Fibroblast of villous mesenchyme (primary cell): ENCODE measurements at places on chromosomes 3 and 15.

DNA sequence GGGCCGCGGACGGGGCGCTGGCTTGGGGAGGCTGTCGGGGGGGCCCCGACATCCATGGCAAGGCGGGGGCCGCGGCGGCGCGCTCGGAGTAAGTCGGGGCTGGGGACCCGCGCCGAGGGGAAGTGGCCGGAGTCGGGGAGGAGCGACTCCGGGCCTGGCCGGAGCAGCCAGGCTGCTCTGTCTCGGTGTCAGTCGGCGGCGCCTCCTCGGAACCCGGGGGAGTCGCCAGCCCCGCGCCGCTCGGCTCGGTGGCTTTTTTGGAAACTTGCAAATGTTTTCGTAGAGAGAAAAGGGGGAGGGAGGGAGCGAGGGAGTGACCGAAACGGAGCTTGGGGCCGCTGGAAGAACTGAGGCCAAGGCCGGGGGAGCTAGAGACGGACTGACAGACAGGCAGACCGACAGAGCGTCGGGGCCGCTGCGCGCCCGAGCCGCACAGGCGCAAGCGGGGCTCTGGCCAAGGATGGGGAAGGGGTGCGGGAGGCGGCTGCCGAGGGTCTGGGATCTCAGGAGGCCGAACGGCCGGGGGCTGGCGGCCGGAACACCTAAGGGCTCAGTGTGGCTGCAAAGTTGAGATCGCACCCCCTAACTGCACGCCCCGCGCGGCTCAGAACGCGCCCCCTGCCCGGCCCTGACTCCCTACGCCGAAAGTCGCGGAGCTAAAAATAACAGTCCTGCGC, 5.0 kb downstream of the PTH1R start:
- peak; percentile 40 for DNase-seq

DNA sequence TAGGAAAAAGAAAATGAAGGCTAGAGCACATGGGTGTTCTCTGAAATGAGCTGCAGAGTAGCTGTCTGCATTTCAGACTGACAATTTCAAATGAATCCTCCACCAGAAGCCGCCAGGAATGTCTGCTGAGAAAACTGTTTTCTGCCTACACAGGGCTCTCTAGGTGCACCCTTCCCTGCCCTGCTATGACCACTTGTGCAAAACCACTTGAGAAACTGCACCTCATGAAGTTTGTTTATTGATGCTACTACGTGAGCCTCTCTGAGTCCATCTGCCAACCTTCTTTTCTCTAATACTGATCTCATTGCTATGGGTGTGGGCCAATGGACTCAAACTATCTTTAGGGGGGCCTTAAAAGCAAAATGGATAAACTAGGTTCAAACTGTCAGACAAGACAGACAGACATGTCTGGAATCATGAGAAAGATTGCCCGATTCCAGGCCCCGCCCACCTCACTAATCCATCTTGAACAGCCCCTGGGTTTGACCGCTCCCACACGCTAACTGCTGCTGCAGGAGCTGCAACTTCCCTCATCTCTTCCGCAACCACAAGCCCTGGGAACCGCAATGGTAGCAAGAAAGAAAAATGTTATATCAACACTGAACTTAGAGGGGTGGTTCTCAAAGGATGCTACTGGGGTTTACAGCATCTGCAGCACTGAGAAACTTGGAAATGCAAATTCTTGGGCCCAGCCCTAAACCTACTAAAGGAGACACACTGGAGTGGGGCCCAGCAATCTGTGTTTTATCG, 9.0 kb upstream of the CD47 start:
- peak; percentile 11 for DNase-seq

GRCh38 chr3:143511174-143511879, 336.9 kb downstream of the SLC9A9 start:
- DNase-seq: no peak

- peak; percentile 51 for DNase-seq
Measured at GRCh38 chr3:52471371-52472238, 16.2 kb downstream of the NISCH start.

DNA sequence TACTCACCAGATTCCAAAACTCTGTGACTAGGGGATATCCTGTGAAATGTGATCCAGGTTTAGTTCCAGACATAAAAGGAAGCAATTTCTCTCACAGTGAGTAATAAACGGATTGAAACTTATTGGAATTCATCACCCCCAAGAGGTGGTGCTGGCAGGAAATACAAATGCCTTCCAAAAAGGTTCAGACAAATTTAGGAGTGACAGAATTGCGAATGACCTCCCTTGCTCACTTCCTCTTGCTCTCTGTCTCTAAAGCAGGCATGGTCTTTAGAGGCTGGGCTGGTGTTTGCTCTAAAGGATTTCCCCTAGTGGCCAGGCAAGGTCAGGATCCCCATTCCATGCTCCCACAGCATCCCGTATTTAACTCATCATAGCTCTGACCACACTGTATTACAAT, 449.4 kb upstream of the PPP2R3A start:
- DNase-seq: peak; percentile 7

DNA sequence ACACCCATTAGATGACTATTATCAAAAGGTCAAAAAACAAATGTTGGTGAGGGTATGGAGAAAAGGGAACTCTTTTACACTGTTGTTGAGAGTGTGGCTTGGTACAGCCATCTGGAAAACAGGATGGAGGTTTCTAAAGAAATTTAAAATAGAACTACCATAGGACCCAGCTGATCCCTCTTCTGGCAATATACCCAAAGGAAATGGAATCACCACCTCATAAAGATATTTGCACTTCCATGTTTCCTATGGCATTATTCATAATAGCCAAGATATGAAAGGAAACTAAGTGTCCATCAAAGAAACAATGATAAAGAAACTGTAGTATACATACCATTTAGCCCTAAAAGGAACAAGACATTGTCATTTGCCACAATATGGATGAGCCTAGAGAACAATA, 186.3 kb downstream of the SCAPER start:
- DNase-seq: no peak

GRCh38 chr3:128281056-128281455, 127.8 kb downstream of the EEFSEC start:
- DNase-seq: no peak

GRCh38 chr3:48661501-48662144, 1.1 kb downstream of the CELSR3 start:
- peak; percentile 71 for DNase-seq

GRCh38 chr3:81989758-81990157, 228.3 kb upstream of the GBE1 start:
- DNase-seq: no peak

DNA sequence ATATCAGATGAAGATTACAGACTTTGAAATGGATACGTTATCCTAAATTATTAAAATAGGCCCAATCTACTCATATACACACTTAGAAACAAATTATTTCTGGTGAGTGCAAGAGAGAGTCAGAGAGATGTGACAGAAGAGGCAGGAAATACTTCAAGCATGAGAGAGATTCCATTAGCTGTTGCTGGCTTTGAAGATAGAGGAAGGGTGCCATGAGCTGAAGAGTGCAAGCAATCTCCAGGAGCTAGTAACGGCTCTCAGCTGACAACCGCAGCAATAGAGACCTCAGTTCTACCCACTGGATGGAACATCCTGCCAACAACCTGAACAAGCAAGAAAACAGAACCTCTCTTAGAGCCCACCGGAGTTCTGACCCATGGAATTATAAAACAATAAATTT, 270.7 kb upstream of the SLITRK3 start:
- DNase-seq: no peak

- DNase-seq: no peak
Measured at GRCh38 chr3:126431103-126431534, 36.4 kb downstream of the CFAP100 start.

- no peak for DNase-seq
Measured at GRCh38 chr3:46702246-46703012, 1.2 kb downstream of the TMIE start.

GRCh38 chr3:8509961-8510360, 8.3 kb downstream of the LMCD1 start:
- peak; percentile 91 for DNase-seq

GRCh38 chr3:123372686-123373473, 76.0 kb downstream of the ADCY5 start:
- no peak for DNase-seq

DNA sequence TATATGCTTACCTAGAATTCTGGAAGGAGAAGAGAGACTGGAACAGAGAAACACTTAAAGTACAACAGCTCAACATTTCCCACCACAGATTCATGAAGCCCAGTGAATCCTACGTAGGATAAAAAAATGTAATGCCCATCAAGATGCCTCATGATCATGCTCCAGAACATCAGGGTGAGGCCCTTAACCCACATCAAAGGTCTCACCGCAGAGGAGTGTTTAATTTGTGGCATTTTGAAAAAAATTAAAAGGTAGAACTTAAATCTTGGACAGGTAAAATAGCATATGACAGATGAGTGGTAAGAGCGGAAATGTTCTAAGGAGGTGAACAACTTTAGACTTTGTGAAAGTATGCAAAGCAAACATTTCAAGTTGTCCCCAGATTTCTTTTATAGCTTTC, 9.7 kb upstream of the SLC6A20 start:
- DNase-seq: no peak

GRCh38 chr15:75203908-75204263, 2.2 kb downstream of the C15orf39 start:
- peak; percentile 14 for DNase-seq

GRCh38 chr3:122890720-122891220, 95.9 kb downstream of the SLC49A4 start:
- no peak for DNase-seq

GRCh38 chr3:192675958-192676649, 51.2 kb downstream of the FGF12 start:
- no peak for DNase-seq

DNA sequence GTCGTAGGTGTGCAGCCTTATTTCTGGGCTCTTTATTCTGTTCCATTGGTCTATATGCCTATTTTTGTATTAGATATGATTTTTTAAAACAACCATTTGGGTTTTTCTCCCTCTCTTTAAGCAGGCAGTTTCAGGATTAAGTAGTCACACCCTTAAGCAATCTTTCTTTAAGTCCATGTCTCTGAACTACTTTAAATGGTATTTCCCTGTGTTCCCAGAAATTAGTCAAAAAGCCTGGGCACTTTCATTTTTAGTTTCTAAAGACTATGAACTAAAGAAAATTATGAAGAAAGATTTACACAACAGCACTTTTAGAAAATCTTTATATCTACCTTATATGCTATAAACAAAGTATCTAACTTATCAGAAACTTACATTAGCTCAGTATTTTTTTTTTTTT, 110.3 kb downstream of the FAIM start:
- no peak for DNase-seq

DNA sequence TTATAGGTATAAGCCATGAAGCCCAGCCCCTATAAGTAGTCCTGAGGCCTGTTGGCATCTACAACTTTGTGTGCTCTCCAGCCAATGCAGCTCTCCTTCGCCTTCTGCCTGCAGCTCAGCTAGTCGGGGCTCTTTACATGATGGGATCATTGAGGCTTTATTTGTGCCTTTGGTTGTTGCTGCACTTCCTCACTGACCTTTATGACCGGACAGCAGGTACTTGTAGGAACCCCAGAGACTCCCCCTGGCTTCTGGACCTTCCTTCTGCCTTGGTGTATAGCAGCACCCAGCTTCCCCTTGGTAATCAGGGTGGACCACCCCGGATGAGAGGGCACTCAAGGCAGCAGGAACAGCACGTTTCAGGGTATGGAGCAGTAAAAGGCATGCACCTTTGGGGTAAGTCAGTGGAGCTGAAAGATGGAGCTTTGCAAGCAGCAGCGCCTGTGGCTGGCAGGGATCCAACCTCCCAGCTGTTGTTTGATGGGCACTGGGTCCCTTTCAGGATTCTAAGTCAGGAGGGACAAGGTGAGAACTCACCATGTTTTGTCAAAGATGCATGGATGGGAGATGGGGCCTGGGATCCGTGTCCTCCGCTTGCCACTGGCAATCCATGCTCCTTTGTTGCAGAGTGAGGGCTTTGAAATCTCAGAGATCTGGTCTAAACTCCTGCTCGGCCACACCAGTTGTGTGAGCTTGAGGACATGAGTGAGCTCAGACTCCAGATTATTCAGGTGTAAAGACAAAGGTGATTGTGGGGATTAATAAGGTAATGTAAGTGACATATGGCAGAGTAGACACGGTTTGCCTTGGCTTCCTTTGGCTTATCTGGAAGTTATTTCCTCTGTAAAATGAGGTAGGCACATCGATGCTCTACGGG, 65.1 kb upstream of the KLF13 start:
- DNase-seq: no peak

- DNase-seq: no peak
Measured at GRCh38 chr3:45688194-45688881, 858 bp upstream of the SACM1L start.

GRCh38 chr3:107142786-107143575, 234.3 kb upstream of the CCDC54 start:
- DNase-seq: no peak

GRCh38 chr3:78906245-78906644, 861.6 kb downstream of the ROBO1 start:
- no peak for DNase-seq

GRCh38 chr3:136882571-136882970, 20.6 kb downstream of the NCK1 start:
- DNase-seq: no peak

DNA sequence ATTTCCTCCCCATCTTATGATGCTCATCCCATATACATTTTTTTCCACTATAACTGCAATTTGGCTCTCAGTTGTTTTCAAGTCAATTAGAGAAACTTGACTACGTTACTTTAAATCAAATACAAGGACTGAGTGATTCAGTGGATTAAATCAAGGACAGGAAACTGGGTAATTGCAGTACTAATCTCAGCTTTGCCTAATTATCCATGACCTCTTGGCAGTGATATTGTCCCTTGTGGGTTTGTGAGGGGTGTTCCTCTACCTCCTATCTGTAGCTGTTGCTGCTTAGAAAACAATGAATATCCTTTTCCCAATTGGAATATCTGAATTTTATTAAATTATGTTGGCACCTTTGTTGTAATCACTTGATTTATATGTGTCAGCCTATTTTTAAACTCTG, 79.4 kb downstream of the ZPLD1 start:
- no peak for DNase-seq

GRCh38 chr15:86164232-86164898, 84.7 kb downstream of the AGBL1 start:
- DNase-seq: no peak

- peak; percentile 65 for DNase-seq
Measured at GRCh38 chr3:63818282-63819150, 583 bp upstream of the C3orf49 start.

DNA sequence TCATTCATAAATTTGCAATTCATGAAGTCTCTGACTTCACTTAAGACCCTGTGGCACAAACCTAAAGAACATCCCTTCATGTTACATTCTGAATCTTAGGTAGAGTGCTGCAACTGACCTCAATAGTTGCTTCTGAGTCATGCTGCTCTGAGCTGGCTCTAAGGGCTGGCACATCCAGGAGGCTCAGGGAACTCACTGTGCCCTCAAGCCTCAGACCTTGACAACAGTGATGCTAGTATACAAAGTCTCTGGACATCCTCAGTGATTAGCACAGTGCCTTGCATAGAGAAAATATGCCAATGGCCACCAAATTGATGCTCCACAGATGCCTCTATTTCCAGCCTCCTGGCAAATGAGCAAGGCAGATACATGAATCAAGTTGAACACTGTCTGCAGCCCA, 740.9 kb upstream of the LMCD1 start:
- no peak for DNase-seq

- peak; percentile 99 for DNase-seq
Measured at GRCh38 chr3:172129850-172130716, 90.7 kb downstream of the FNDC3B start.
